Activated CD8-positive, alpha-beta memory T cell treated with anti-CD3 and anti-CD28 coated beads, Interleukin-2, amount 50 U/mL, for 4 hours (primary cell): ENCODE measurements at places on chromosomes 12 and 14.

- no peak for DNase-seq
Measured at GRCh38 chr12:117100251-117100650, 1.0 kb upstream of the TESC start.

DNA sequence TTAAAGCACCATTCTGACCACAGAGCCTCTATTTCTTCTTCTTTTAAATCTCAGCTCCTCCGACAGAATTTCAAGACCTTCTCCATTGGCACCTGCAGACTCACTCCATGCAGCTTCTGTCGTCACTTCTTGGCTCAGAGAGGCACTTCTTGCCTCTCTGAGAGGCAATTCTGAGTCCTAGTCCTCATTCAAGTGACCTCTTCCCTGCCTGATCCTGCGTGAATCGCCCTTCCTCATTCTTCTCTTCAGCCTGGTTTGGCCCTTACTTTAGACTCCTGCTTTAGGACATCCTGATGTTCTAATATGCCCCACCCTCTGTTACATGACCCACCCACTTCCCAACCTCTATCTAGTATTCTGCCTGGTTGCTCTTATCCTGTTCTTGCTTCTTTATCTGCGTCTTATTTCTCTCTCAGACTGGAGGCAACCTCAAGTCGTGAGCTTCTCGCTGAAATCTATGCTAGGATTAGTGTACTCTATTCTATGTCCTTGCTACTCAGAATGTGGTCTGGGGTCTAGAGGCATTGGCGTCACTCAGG lies 55.6 kb upstream of the CISTR start:
- DNase-seq, result no peak

GRCh38 chr14:29857551-29857950 lies 70.1 kb downstream of the PRKD1 start:
- DNase-seq, result no peak

DNA sequence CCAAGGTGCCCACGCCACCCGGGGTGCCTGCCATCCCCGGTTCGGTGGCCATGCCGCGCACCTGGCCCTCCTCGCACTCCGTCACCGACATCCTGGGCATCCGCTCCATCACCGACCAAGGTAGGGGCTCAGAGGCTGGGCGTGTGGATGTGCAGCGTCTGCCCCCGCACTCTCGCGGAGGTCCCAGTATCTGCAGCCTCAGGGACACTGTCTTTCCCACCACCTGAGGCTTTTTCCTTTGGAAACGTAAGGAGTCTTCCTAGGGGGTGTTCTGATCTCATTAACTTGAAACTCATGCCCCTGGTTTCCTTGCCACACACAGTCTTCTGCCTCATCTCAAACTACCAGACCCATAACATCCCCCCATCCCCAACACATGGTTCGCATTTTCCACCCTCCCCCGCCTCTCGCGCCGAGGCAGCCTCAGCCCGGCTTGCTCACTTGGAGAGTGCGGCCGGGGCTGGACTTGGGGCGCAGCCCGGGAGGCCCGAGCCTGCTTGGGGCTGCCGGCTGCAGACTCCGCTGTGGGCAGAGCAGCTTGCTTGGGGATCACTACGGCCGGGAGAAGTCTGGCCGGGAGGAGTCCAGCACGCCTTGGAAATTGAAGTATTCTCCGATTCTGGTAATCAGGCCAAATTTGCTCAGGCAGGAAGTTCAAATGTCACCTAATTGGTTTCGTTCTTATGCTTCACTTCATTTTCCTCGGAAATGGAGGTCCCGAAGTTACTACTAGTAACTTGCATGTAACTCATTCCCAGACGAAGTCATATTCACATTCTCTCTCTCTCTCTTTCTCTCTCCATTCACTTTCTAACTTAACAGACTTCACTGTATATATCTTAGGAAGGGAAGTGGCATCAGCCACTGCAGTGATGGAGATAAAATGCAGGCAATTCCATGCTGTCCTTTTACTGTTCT lies 2.0 kb downstream of the PAX9 start:
- DNase-seq, result no peak

DNA sequence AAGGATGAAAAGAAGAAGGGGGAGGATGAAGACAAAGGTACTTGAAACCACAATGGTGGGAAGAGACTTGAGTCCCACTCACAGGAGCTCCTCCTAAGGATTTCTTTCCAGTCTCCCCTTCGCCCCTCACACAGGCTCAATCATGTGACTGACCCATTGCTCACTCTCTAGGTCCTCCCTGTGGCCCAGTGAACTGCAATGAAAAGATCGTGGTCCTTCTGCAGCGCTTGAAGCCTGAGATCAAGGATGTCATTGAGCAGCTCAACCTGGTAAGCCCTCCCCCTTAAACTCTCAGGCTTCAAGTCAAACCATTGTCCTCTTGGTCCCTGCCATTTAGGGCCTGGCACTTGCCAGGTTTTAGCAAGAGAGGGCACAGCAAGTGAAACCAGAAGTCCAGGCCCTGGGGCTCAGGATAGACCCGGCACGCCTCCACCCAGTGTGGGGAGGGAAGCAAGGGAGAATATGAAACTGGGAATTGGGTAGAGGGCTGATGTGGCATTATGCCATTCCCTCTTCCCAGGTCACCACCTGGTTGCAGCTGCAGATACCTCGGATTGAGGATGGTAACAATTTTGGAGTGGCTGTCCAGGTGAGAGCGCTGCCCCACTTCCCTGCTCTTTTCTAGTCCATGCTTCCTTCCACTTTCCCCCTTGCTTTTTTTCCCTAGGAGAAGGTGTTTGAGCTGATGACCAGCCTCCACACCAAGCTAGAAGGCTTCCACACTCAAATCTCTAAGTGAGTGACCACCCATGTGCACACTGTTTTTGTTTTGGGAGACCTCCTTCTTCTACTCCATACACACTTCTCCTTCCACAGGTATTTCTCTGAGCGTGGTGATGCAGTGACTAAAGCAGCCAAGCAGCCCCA lies 1.8 kb downstream of the PSME1 start:
- DNase-seq, result no peak

GRCh38 chr12:104218935-104219334 lies 3.4 kb downstream of the TXNRD1 start:
- no peak for DNase-seq

DNA sequence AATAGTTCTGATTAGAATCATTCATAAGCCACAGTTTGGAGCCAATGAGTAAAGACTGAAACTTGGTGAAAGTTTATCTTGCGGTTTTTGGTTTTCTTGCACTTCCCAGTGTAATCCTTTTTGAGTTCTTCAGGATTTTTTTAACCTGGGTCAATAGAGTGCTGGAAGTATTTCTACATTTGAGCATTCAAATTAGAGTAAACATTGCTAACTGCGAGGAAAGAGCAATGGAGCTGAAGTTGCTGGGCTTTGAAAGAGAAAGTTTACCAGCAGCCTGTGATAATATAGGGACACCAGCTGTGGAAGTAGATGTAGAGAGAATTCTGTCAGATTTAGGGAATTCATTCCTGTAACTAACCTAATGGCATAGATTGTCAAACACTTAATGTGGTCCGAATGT lies 30.3 kb downstream of the ANO6 start:
- DNase-seq, result no peak

GRCh38 chr12:8453796-8454195 lies 2.0 kb upstream of the CLEC6A start:
- no peak for DNase-seq

DNA sequence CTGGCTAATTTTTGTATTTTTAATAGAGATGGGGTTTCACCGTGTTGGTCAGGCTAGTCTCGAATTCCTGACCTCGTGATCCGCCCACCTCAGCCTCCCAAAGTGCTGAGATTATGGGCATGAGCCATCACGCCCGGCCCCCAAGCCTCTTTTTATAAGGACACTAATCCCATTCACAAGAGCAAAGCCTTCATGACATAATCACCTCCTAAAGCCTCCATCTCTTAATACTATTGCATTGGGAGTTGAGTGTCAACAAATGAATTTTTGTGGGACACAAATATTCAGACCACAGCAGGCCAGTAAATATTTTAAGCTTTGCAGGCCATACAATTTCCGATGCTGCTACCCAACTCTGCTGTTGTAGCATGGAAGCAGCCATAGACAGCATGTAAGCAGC lies 10.9 kb downstream of the RNF212B start:
- DNase-seq, result no peak

- DNase-seq, result no peak
Measured at GRCh38 chr12:76340680-76341435, 7.4 kb downstream of the BBS10 start.

- DNase-seq, result peak; percentile 91
Measured at GRCh38 chr12:53099071-53099882, 1.8 kb downstream of the IGFBP6 start.

DNA sequence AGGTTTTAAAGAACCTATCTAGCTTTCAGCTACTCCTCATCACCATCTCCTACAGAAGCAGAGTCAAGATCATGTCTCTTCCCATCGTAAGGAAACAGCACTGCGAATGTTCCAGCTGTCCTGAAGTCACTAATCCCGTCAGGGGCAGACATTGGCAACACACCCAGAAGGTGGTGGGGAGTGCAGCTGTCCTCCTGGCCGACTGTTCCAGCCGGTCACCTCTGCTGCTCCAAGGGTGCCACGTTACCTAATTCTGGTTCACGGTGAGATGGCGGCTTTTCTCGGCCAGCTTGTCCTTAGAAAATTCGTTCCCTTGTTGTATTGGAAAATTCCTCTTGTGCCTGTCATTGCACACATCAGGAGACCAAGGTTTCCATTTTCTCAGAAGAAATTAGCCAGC lies 196.2 kb downstream of the ZFP36L1 start:
- DNase-seq, result no peak

- no peak for DNase-seq
Measured at GRCh38 chr12:106110626-106111300, 28.0 kb downstream of the NUAK1 start.

DNA sequence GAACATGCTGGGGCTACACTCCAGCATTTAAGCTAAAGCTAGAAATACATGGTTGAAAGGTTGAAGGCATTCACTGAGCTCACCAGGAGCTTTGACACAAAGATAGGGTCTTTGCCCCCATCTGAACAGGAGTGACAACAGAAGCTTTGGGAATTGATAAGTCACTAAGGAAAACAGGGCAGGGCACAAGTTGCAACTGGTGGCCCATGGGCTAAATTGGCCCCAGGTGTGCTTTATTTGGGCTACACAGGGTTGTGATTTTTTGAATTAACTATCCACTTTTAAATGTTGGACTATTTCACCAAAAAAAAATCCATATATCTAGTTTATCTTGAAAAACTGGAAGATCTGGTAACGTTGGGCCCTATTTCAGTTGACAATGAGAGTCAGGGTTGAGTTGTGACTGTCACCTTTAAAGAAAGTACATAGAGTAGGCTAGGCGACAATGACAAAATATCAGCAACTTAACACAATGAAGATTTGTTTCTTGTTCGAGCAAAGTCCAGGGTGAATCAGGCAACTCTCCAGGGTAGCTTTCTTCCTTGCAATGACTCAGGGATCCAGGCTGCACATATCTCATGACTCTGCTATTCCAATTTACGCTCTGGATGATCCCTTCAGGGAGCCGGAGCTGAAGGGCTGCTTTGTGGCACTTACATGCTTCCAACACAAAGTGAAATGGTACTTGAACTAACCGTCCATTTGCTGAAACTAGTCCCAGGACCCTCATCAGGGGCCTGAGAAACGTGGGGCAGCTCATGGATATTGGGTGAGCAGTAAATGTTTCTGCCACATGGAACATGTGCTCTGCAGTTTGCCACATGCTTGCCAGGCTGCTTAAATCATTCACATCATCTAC lies 13.3 kb upstream of the EIF4B start:
- no peak for DNase-seq

DNA sequence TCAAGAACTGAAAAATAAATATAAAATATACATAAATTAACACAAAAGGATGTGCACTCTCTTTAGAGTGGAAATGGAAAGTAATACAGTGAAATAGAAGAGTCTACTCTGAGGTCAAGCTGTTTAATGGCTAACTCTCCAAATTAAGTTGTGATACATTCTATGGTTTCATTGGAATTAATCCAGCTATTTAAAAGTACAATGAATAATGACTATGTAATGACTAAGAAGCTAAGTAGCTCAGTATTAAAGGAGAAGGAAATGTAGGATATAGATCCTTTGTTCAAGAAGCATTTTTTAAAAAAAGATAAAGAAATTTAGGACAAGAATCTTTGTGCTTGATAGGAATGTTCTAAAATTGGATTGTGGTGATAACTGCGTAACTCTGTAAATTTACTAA lies 85.3 kb downstream of the LRP6 start:
- no peak for DNase-seq

DNA sequence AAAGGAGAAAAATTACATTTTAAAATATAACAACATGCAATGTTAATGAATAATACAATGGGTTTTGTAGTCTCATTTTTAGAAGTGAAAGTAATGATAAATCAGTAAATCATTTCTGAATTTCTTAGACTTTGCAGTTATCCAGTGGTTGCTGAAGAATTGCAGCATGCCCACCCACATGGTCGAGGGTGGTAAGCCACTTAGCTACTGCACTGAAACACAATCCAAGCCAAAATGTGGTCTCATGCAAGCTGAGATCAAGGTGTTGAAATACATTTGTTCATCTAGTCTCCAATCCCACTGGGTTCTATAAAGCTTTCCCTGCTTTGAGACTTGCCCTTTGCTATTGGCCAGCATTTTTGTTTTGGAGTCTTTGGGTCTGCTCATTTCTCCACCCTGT lies 247.9 kb downstream of the NELL2 start:
- DNase-seq, result no peak
